ENCODE measurements at places on chromosomes 16 and 17.

GRCh38 chr17:43427362-43428043 is 28.7 kb downstream of the ARL4D start:
- DNase-seq, result no peak

- DNase-seq, result no peak
Measured at GRCh38 chr16:23650674-23651416, 9.6 kb downstream of the DCTN5 start.

DNA sequence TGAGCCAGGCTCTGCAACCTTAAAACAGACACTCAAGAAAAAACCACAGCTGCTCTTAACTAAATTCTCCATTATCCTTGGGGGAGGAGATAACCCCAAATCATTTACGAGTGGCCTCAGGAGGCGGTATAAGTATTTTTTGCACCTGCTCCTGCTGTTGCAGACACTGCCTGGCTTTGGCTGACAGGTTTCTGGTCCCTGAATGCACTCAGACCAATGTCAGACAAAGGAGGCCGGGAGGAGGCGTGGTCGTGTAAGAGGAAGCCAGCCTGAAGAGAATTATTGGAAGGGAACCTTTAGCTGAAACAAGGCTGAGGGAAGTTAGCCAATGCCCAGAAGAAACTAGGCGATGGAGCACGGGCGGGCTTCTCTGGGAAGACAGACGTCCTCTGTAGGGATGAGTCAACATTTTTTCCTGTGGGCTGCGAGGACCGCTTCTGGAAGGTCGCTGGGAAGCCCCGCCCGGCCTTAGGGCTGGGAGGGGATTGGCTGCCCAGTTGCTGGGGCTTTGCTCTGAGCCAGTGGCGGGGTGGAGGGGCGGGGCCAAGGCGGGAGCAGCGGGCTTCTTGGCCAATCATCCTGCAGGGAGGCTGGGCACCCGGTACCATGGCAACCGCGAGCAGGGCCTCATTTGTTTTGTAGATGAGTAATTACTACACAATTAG is 82.3 kb downstream of the CCDC182 start:
- no peak for DNase-seq

DNA sequence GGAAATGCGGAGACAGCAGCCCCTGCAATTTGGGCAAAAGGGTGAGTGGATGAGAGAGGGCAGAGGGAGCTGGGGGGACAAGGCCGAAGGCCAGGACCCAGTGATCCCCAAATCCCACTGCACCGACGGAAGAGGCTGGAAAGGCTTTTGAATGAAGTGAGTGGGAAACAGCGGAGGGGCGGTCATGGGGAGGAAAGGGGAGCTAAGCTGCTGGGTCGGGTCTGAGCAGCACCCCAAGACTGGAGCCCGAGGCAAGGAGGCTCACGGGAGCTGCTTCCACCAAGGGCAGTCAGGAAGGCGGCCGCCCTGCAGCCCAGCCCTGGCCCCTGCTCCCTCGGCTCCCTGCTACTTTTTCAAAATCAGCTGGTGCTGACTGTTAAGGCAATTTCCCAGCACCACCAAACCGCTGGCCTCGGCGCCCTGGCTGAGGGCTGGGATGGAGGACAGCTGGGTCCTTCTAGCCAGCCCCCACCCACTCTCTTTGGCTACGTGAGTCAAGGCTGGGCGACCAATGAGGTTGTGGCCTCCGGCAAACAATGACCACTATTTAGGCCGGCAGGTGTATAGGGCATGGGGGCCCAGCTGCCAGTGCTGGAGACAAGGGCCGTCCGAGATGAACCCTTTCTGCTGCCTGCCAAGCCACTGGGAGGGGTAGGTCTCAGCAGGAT is 507 bp downstream of the SERPINF1 start:
- no peak for DNase-seq

- DNase-seq, result no peak
Measured at GRCh38 chr17:17361543-17361866, 58.3 kb downstream of the NT5M start.

DNA sequence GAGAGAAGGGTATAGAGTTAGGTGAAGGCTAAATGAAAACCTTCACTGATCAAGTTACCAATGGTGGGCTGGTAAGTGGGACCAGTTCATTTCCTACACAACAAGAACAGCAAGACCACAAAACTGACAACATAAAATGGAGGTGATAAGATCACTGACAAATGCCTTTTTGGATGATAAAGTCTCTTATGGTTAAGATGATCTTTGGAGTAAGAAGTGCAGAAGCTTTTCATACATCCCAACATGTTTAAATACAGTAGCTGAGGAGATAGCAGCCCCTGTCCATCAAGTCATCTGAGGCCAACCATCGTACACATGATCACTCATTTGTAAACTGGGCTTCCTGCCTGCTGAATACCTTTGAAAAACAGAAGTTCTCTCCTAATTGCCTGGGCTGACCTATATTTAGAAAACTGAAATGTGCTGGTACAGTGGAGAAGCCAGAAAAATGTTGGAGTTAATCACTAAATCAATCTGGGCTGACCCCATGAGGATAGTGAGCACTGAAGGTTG is 259.0 kb upstream of the ZFHX3 start:
- no peak for DNase-seq

- DNase-seq, result no peak
Measured at GRCh38 chr17:75684249-75684648, 17.1 kb downstream of the SAP30BP start.

DNA sequence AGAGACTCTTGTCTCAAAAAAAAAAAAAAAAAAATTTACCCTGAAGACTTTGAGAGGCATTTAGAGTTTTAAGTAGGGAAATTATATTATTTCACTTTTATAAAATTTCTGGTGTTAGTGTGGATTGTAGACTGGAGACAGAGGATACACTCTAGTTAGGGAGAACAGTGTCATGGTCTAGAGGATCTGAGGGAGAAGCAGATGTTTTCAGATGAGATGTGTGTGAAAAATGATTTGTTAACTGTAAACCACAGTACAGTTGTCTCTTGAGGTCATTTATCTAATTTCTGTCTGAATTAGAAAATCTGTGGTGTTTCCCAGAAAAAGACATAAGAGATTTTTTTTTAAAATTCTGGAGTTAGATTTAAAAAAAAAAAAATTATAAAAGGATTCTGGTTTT is 54.8 kb downstream of the NUP88 start:
- no peak for DNase-seq

DNA sequence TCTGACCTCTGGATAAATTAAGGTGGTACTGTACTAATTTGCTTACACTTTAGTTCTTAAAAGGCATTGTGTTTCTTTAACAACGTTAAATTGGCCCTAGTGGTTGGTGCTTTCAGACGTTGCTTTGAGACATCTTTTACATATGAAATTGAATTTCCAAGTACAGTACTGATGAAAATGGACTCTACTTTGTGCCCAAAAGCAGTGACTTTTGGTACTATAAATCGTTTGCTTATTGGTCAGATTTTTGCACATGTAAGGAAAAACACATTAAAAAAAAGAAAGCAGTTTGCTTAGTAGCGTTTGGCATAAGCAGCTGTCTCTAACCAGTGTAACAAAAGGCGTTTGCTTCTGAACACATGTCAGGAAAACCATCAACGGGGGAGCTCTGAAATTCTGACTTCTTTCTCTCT is 139.6 kb downstream of the CDK5R1 start:
- DNase-seq, result no peak
